ENCODE measurements at places on chromosomes 6 and 20.

DNA sequence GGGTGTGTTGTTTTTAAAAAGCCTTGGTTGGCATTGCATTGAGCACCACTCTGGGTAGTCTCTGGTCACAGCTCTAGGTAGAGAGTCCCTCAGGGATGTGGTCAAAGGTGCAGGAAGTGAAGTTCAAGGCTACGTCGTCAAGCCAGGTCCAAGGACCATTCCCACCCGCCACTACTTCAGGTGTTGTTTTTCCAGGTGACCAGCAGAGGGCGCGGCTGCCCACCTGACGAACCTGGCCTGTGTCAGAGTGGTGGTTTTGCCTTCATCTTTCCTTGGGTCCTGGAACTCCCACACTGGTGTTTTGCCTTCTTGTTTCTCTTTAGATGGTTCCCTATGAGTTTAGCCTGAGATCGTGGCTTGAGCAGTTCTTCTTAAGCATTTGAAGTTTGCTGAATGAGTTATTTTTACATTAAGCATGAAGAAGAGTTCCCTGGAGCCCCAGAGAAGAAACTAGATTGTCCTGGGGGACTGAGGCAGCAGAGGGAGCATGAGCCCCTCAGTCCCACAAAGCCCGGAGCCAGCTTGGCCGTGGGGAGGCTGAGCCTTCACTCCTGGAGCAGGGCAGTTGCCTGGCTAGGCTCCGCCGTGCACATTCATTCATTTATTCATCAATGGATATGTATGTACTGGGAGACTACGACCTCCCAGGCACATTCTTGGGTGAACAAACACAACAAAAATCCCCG, 5.6 kb upstream of the PHACTR3 start:
- no peak for DNase-seq

DNA sequence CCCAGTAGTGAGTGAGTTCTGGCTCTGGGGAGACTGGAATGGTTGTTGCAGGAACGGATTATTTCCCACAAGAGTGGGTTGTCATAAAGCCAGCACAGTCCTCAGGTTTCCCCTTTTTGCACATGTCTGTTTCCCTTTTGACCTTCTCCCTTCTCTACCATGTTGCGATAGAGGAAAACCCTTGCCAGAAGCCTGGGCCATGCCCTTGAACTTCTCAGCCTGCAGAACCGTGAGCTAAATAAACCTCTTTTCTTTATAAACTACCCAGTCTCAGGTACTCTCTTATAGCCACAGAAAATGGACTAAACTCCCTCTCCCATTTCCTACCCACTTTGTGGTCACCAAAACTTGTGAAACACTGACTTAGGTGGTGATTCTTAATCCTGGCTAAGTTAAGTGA, 7.2 kb upstream of the PPP1R16B start:
- DNase-seq, result no peak

GRCh38 chr20:50136822-50137599, 16.5 kb downstream of the PEDS1 start:
- DNase-seq, result peak; percentile 78

- DNase-seq, result no peak
Measured at GRCh38 chr20:33070111-33071053, 9.1 kb upstream of the BPIFB4 start.

GRCh38 chr20:53629436-53629835, 35.8 kb upstream of the ZNF217 start:
- no peak for DNase-seq

Measured in HCEC 1CT (cell line).